ENCODE measurements at places on chromosomes 12 and 14.

GRCh38 chr14:90572441-90573150 lies 175.8 kb downstream of the CALM1 start:
- DNase-seq = no peak

GRCh38 chr14:86013641-86014040 lies 483.7 kb downstream of the FLRT2 start:
- DNase-seq = no peak

GRCh38 chr14:30607156-30607780 lies 14.9 kb upstream of the SCFD1 start:
- no peak for DNase-seq

GRCh38 chr14:80522411-80522810 lies 311.1 kb upstream of the DIO2 start:
- no peak for DNase-seq

DNA sequence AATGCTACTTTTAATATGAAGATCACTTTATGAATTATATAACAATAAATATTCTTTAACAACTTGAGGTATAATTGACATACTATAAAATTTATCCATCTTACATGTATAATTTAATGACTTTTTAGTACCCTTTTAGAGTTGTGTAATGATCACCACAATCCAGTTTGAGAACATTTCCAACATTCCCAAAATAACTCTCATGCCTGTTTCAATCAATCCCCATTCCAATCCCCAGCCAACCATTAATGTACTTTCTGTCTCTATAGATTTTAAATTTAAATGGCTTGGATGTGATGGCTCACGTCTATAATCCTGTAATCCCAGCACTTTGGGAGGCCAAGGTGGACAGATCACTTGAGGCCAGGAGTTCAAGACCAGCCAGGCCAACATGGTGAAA lies 23.5 kb upstream of the FRMD6 start:
- no peak for DNase-seq

DNA sequence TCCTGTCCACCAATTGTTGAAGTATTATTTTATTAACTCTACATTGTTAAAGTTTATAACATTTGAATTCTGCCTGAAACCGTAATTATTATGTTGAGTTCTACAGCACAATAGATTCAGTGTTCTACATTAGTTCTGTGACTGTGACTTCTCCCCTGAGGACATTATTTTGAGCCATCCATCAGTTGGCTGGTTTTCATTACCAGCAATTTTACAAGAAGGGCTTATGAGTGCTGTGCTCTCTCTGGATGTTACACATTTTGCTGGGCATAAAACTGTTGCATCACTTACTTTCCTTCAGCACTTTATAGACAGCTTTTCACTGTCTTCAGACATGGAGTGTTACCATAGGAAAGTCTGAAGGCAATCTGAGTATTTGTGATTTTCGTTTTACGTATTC lies 118.2 kb upstream of the KITLG start:
- DNase-seq = no peak

GRCh38 chr12:90953956-90954421 lies 987 bp downstream of the CCER1 start:
- DNase-seq = no peak

GRCh38 chr12:76495556-76495955 lies 64.0 kb downstream of the OSBPL8 start:
- DNase-seq = no peak

- DNase-seq = no peak
These were observed 49.9 kb downstream of the TSPAN8 start for GRCh38 chr12:71107936-71108335.

GRCh38 chr12:109092497-109093021 lies 713 bp downstream of the ALKBH2 start:
- DNase-seq = no peak

- DNase-seq = no peak
These were observed 166.0 kb downstream of the KLHL28 start for GRCh38 chr14:44795725-44796124.

DNA sequence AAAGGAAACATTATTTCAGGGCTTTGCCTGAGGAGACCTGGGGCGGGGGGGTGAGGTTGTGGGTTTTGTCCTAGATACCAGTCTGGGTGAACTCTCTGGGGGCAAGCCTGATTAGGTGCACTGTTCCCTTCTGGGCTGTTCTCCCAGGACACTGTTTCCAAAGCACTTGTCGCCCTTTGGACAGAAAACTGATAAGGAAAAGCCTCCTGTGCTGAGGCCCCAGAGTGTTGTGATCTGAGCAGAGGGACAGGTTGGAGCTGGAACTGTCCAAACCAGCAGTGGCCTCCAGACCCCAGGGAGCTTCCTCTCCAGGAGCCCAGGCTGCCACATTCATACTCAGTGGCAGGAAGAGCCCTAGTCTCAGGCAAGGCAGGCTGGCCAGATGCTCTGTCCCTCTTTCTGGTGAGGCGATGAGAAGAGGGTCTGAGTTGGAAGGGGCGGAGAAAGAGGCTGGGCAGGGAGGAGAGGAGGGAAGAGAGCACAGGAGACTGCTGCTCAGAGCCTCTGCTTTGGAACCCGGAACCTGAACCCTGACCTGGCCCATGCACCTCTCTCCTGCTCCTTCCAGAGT lies 1.9 kb downstream of the GALNT16 start:
- DNase-seq = no peak

DNA sequence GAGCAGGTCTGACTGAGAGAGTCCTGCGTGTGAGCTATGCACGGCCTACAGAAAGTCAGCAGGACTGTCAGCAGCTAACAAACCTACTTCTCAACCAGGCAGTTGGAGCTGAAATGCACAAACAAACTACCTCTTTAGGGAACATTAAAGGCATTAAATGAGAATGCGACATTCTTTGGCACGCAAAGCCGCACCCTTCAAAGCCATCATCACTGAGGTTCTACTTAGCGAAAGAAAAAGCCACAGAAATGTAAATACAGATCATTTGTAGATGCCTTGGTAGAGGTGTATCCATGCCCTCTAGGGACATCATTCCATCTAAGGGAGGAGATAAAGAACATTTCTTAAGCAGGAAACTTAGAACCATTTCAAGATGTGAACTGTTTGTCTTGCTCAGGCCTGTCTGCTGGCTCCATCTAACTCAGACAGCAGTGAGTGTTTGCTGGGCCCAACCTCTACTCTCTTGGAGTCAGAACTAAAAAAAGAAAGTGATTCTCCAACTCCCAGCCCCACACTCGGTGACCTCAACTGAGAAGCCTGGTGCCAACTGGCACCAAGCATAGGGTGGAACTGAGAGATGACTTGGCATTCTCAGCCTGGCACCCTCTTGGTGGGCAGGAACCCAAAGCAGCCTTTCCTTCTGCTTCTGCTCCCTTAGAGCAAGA lies 63.5 kb upstream of the MBIP start:
- no peak for DNase-seq

DNA sequence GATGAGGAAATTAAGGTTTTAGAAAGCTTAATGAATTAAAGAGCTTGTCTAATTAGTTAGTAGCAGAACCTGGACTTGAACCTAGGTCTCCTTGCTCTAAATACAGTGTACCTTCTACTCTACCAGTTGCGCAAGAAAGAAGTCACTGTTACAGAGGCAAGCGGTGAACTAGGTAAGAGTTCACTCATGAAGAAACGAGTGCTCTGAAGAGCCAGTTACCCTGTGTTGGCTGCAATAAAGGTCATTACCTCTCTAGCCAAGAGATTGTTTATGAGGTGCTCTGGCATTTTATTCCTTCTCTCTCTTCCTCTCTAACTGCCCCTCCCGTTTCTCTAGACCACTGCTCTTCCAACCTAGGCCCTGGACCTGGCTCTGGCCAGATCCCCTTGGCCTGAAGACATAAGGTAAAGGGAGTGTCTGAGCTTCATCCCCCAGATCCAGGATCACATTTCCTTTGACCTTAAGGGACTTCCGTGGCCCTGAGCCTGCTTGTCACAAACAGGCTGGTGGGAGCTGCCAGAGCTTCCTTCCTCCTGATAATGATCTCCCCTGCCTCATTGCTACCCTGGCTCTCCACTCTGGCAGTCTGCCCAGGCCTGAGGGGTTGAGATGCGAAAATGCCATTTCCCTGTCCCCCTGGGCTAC lies 1.9 kb downstream of the RNASE7 start:
- no peak for DNase-seq

DNA sequence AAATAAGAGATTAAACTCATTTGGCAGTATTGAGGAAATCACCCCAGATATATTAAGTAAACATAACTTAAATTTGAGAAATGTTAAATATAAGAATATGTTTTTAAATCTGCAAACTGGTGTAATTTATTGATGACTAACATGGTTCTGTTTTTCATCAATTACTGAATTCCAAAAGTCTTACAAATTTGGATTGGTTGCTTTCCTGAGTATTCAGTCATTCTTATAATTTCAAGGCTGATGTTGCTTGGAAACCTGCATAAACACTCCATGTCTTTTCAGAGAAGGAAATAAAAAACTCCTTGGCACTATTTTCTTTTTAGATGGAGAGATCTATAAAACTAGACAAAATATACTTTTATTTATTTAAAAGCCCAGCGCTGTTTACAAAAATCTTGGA lies 71.7 kb downstream of the NOVA1 start:
- no peak for DNase-seq

- DNase-seq = no peak
These were observed 39.8 kb downstream of the OTX2 start for GRCh38 chr14:56770512-56770911.

- no peak for DNase-seq
These were observed 1891.0 kb upstream of the FLRT2 start for GRCh38 chr14:83638748-83639504.

DNA sequence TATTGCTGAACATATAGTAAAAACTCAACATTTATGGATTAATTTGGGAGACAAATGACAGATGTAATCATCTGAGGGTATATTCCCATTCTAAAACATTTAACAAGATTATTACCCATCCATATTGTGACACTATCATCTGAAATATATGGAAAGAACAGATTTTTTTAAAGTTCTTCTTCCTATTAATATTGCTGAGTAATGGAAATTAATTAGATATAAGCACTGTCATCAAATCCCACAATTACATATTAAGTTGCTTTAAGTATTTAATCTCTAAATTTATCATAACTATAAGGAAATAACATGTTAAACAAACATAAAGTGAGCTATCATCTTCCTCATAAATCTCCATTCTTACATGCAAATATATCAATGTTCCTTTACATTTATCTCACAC lies 22.0 kb downstream of the EML5 start:
- no peak for DNase-seq

Measured in HTR-8/SVneo (cell line).